ENCODE measurements at places on chromosomes 13 and 19.

DNA sequence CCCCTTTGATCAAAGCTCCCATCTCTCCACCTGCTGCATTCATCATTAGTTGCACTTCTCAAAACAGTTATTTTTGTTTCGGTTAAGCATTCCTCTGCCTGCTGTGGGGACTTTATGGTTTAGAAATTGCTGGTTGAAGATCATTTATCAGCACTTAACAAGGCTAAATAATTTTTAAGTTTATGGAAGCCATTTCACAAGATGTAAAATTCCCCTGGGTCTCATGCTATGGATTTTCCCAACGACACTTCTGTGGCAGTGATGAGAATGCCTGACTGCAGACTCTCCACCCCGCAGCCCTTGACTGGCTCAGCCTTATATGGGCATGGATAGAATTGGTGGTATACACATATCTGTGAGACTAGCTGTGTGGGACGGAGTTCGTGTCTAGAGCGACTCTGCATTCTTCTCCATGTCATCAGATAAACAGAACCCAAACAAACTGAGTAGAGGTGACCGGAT is 52.8 kb downstream of the COL4A2 start:
- DNase-seq, result no peak

DNA sequence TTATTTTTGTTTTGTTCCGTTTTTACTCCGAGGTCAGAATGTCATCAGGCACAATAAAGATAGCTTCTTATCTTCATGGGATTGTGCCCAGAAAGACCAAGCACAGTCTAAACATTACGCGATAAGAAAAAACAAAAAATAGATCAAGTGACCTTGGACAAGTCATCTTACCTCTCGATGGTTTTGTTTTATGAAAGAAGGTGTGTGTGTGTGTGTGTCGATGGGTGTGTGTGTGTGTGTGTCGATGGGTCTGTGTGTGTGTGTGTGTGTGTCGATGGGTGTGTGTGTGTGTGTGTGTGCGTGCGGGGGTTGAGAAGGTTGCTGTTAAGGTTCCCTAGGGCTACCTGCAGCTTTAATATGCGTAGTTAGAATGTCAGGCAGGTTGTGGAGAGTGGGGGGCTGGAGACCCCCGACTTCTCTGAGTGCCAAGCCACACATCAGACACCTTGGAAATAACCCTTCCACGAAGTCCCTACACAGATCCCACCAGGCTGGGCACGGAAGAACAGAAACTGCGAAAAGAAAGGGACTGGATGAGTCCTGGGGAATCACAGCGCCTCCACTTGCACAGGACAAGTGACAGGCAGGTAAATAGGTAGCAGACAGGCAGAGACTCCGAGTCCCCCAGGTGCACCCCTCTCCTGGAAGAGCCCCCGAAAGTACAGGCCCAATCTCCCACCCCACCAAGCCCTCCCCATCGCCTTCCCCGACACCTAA is 458 bp upstream of the ATP8A2 start:
- no peak for DNase-seq

- DNase-seq, result no peak
These were observed 238.7 kb downstream of the KCTD12 start for GRCh38 chr13:76647550-76647949.

DNA sequence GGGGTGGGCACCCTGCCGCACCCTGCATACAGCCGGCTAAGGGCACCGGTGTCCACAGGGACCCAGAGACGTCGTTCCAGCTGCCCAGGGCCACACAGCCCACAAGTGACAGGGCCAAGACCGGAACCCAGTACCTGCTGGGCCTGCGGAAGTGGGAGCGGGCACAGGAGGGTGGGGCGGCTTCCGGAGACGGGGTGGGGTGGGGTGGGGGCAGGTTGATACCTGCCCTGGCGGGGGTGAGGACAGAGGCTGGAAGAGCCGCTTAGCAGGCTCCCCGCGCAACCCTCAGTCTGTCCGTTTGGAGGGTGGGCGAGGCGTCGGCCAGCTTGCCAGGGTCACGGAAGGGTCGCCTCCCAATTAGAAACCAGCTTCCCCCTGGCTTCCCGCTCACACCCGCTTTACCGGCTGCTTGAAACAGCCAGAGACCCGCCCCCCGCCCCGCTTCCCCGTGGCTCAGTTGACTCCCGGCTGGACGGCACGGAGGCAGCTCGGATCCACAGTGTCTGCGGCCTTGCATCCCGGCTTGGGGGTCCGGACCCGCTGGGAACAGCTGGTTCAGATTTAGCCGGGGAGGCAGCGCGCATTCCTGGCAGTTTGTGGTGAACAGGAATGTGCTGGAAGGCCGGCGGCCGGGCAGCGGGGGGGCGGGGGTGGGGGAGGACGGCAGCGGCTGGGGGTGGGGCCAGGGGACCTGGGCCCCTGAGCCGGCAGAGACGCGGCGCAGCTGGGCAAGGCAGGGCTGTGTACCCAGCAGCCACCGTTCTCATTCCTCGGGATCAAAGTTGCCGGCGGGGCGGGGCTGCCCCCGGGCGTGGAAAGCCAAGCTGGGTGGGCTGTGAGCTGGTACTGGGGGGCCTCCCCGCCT is 1.9 kb downstream of the CNN2 start:
- DNase-seq, result peak; percentile 86

DNA sequence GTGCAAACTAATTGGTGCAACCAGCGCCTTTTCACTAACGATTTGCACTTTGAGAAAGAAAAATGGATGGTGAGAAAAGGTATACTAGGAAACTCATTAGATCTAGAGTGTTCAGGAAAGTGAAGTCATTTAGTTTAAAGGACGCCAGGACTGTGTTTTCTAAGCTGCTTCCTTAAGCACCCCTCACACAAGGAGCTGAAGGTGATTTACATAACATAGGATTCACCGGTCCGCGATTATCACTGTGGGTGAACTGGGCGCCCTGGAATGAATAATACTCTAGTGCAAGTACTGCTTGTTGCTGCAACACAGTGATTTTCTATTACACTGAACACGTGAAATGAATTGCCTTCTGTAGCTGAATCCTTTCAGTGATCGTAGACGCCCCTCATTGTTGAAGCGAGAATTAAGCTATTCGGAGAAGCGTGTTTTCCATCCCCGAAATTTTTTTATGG is 2.6 kb upstream of the MAB21L1 start:
- no peak for DNase-seq

DNA sequence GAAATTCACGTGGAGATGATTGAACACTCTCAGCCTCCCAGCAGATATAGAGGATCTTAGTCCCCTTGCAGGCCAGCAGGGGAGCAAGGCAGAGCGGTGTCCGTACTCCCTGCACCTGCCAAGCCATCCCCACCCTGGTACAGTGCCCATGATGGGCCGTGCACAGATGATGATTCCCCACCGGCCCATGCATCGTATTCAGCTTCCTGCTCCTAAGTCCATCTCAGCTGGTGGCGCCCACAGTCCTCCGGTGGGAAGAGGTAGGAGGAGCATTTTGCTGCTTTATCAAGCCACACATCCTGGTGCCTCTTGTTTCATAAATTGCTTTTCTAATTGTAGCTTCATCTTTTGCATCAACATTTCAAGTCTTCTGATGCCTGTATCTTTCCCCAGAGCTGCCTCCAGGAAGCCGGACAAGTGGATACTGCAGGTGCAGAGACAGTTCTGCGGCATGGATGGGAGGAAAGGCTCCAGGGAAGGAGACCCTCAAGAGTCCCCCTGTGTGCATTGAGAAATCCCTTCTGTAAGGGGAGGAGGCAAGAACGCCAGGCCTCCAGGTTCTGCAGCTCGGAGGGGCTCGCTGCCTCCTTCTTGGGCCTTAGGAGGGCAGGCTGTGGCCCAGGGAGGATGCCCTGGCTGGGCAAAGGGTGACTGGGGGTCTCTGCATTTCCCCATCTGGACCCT is 55.3 kb downstream of the F2RL3 start:
- no peak for DNase-seq

- DNase-seq, result no peak
These were observed 20.8 kb upstream of the POU2F2 start for GRCh38 chr19:42152910-42153671.

DNA sequence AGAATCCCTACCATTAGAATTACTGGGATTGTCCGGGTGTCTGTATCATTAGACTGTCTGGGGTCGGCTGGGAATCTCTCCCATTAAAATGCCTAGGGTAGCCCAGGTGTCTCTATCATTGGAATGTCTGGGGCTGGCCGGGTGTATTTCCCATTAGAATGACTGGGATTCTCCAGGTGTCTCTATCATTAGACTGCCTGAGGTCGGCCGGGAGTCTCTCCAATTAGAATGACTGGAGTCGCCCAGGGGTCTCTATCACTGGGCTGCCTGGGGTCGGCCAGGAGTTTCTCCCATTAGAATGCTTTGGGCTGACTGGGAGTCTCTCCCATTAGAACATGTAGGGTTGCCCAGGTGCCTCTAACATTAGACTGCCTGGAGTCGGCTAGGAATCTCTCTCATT is 1560.7 kb downstream of the UQCRFS1 start:
- no peak for DNase-seq

DNA sequence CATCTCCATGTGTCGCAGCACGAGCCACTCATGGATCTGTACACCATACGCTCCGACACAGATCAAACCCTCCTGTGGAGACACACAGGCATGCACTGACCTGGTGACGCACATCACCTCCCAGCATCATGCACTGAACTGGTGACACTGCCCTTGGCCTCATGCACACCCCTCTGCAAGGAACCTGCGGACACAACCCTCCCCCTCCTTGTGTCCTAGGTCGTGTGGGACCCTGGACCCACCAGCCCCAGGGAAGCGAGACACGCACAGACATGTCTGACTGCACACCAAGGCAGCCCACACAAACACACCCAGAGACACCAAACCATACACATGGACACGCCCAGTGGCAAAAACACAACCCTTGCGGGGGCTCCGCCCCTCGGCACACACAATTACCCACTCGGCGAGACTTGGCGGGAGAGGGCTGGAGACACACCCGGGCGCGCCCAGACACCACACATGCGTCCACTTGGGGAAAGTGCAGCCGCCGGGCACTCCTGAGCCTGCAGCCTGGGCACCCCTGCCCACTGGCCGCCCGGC is 2.0 kb upstream of the KCNN4 start:
- DNase-seq, result peak; percentile 83

- no peak for DNase-seq
These were observed at the start of gene C19orf81 for GRCh38 chr19:50649433-50650391. Gene C19orf81, plus strand, starts transcription at chr19:50649445. Its CDS starts 0 bp downstream, at chr19:50649445.

GRCh38 chr19:14248578-14249011 is 42.6 kb upstream of the ADGRL1 start:
- peak; percentile 47 for DNase-seq

- no peak for DNase-seq
These were observed 204.1 kb upstream of the ZNF536 start for GRCh38 chr19:30167976-30168635.

DNA sequence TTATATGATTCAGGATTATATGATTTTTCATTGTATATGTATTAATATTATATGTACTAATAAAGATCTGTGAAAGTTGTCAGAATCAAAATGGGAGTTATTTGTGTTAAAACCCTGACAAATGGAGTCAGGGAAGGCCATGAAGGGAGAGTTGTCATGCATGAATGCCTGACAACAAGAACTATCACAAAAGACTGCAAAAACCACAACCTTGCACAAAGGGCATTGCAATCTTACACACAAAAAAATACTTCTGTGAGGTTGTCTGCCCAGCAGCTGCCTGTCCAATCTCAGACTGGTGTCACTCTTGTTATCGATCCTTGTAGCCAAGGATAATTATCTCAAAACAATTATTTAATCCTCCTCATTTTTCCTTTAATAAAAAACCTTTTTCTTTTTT is 21.2 kb upstream of the RBM26 start:
- no peak for DNase-seq

- no peak for DNase-seq
These were observed 299.7 kb downstream of the TEX29 start for GRCh38 chr13:111620166-111620565.

DNA sequence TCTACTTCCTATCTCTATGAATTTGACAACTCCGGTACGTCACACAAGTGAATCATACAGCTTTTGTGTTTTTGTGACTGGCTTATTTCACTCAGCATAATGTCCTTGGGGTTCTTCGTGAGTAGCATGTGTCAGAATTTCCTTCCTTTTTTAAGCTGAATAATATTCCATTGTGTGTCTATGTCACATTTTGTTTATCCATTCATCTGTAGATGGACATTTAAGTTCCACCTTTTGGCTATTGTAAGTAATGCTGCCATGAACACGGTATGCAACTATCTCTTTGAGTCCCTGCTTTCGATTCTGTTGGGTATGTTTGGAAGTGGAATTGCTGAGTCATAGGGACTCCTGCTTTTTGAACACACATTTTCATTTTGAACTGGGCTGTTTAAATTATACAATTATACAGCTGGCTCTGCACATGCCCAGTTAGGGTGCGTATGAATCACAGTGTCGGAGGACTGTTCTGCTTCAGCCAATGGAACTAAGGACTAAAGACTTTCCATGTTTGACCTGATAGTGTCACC is 43.0 kb upstream of the C13orf42 start:
- no peak for DNase-seq

GRCh38 chr19:944663-945241 is 18.9 kb downstream of the ARID3A start:
- no peak for DNase-seq

- DNase-seq, result no peak
These were observed 1.1 kb upstream of the MRPL34 start for GRCh38 chr19:17304386-17305215.

DNA sequence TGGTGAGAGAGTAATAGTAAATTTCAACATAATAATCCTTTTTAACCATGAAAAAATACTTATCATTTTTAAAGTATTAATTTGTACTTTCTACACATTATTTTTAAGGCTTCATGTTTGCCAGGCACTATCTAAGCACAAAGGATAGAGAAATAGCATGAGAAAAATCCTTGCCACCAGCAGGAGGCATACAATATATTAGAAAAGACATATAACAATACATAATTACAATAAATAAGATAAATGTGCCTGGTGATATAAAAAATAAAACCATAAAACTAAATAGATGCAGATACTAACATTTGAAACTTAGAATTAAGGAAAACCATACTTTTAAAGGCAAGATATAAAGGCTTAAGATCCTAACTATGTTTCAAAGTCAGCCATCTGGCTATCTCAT is 1256.4 kb downstream of the DIAPH3 start:
- DNase-seq, result no peak

- DNase-seq, result no peak
These were observed 31.1 kb upstream of the CYP2S1 start for GRCh38 chr19:41161903-41162302.

DNA sequence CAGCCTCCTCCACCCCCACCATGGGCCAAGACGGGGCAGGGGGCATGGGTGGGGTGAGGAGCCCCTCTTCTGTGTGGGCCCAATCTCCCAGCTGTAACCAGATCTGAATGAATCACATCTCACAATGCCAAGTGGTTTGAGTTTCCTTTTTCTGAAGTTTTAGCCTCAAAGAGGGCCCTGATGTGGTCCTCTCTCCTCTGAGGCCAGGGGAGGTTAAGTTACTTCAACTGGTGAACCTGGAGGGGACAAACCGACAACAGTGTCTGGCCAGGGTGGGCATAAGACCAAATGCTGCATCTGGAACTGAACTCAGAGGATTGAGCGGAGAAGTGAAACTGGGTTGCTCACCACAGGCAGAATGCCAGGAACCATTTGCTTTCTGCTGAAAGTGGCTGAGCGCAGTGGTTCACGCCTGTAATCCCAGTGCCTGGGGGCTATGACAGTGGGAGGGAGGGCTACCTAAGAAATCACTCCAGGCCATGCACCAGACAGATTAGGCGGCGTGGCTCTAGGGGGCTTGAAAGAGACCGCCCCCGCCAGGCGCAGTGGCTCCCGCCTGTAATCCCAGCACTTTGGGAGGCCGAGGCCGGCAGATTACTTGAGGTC is 15.4 kb upstream of the IRGC start:
- peak; percentile 51 for DNase-seq
